Stimulated activated CD4-positive, alpha-beta T cell treated with anti-CD3 and anti-CD28 coated beads, Interleukin-1b, Interleukin-23, amount 100 ng/mL, for 48 hours (primary cell): ENCODE measurements at places on chromosomes 4 and X.

- no peak for DNase-seq
Measured at GRCh38 chr4:53455766-53456165, 78.3 kb downstream of the FIP1L1 start.

GRCh38 chr4:83276299-83277040, 8.1 kb downstream of the COQ2 start:
- DNase-seq: no peak

- no peak for DNase-seq
Measured at GRCh38 chr4:165844161-165844560, 28.9 kb upstream of the TLL1 start.

DNA sequence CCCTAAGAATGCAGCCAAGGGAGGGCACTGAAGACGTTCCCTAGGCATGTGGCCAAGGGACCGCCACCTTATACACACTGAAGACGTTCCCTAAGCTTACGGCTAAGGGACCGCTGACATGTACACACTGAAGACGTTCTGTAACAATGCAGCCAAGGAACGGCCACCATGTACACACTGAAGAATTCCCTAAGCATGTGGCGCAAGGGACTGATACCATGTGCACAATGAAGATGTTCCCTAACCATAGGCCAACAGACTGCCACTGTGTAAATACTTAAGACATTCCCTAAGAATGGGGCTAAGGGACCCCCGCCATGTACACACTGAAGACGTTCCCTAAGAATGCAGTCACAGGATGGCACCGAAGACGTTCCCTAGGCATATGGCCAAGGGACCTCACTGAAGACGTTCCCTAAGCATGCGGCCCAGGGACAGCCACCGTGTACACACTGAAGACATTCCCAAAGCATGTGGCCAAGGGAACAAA, 36.1 kb downstream of the DHRSX start:
- no peak for DNase-seq

- no peak for DNase-seq
Measured at GRCh38 chr4:158856852-158857251, 88.0 kb downstream of the FNIP2 start.

DNA sequence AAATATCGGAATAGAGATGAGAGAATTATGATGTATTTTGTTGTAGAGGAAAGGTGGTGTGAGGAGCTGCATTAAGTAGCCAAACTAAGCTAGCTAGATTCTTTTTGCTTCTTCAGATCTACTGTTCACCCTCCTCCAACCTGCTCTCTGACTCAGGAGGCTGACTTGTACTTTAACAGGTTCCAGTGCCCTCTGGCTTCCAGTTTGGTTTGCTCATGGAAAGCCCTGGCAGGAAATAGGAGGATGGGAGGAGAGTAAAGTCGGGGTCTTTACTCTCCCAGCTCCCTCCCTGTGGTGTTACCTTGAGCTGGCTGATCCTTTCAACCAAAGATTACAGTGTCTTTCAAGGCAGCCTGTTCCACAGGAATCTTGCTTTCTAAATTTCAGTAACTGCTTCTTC, 277.0 kb upstream of the EDA2R start:
- no peak for DNase-seq

DNA sequence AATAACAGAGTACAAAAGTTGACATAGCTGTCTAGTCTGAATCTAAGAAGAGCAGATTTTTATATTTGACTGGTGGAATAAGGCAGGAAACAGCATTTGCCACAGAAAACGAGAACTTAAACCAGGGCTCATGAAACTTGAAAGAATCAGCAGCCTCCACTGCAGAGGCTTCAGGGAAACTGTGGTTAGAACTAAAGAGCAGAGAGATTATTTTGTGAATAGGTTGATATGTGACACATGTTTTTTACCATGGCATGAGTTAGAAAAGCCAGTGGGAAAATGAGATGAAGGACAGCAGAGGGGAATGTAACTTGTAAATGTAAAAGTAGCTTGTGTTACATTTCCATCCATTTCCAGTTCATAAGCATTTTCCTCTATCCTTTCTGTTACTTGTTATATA, 63.7 kb upstream of the CAMK2D start:
- DNase-seq: no peak

- no peak for DNase-seq
Measured at GRCh38 chr4:48409203-48409602, 67.9 kb downstream of the SLAIN2 start.

DNA sequence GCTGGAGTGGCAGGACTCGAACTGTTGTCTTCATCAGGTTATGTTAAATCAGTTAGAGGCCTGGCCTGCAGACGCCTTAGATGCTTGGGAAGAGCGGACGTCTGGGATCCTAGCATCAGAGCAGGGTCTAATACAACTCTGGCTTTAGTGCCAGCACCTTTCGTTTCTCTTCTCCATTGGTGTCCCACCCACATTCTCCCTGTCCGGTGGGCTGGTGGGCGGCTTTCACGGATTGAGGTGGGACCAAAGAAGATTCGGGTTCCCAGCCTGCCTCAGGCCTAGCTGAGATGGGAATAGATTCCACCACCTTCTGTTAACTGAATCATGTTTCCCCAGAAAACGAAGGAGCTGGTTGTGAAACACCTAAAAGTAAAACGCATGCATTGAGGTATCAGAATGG, 939 bp downstream of the PDK3 start:
- DNase-seq: no peak

DNA sequence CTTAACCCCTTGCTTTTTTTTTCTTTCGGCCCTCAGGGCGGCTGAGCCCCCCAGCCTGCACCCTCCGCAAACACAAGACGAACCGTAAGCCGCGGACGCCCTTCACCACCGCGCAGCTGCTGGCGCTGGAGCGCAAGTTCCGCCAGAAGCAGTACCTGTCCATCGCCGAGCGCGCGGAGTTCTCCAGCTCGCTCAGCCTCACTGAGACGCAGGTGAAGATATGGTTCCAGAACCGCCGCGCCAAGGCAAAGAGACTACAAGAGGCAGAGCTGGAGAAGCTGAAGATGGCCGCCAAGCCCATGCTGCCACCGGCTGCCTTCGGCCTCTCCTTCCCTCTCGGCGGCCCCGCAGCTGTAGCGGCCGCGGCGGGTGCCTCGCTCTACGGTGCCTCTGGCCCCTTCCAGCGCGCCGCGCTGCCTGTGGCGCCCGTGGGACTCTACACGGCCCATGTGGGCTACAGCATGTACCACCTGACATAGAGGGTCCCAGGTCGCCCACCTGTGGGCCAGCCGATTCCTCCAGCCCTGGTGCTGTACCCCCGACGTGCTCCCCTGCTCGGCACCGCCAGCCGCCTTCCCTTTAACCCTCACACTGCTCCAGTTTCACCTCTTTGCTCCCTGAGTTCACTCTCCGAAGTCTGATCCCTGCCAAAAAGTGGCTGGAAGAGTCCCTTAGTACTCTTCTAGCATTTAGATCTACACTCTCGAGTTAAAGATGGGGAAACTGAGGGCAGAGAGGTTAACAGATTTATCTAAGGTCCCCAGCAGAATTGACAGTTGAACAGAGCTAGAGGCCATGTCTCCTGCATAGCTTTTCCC, 3.4 kb downstream of the MSX1 start:
- DNase-seq: no peak

GRCh38 chr4:150337734-150338133, 244.2 kb upstream of the MAB21L2 start:
- DNase-seq: no peak

- DNase-seq: no peak
Measured at GRCh38 chrX:151370906-151371305, 26.1 kb upstream of the VMA21 start.

- DNase-seq: no peak
Measured at GRCh38 chr4:156053174-156053573, 99.5 kb upstream of the CTSO start.

DNA sequence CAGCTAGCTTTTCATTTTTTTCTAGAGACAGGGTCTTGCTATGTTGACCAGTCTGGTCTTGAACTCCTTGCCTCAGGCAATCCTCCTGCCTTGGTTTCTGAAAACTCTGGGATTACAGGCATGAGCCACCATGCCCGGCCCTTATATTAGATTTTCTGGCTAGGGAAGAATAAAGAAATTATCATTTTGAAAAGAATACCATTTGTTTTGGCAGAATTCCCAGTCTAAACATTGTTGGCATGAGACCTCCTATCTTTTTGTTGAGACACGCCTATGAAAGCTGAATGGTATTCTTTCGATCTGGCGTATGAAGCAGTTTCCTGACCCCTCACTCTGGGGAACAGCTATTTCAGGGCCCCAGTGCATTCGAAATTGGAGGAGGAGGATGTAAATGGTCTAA, 107.0 kb downstream of the REPS2 start:
- DNase-seq: no peak

DNA sequence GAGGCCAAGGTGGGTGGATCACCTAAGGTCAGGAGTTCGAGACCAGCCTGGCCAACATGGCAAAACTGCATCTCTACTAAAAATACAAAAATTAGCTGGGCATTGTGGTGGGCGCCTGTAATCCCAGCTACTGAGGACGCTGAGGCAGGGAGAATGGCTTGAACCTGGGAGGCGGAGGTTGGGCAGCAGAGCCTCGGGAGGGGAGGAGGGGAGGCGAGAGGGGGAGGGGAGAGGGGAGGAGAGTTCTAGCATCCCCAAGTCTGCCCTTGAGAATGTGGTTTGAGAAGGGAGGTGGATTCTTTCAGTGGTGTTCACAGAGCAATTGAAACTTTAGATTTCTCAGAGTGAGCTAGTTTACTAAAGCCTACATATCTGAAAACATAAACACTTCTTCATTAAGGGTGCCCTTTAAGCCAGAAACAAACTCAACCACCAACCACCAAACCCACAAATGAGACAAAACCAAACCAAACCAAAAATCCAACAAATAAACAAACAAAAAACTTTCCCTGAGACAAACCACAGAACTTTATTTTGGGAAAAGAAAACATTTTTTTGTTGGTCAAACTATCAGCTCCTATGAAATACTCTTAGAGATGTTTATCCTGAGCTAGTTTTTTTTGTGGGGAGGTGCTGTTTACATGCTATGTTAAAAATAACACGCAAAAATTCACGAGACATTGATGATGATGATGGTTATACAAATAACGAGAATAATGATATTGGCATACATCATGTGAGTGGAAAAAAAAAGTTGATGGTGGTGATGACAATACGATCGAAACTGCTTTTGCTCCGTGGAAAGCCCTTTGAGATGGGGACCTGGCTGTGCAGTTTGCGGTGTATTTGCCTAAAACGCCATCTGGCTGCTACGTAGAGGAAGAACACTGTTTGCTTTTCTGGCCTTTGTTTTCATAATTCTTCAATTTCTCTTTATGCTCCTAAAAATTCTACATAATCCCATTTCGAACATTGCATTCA, 98.2 kb upstream of the PRKX start:
- peak; percentile 55 for DNase-seq

GRCh38 chr4:147409350-147409749, 71.5 kb upstream of the EDNRA start:
- no peak for DNase-seq

DNA sequence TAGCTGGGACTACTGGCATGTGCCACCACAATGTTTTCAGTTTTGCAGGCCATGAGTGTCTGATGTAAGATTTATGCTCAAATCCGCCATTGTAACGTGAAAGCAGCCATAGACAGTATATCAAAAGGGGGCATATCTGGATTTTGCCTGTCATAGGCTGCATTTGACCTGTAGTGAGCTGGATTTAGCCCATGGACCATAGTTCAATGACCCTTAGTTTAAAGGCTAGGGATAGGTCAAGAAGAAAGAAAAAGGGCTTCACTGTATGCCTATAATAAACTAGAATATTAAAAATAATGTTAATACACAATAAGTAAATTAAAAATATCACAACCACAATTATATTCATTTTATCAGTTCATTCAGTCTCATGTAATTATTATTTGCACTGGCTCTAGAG, 181.8 kb downstream of the STIM2 start:
- no peak for DNase-seq

GRCh38 chr4:6472008-6472386, 417 bp downstream of the PPP2R2C start:
- DNase-seq: no peak

DNA sequence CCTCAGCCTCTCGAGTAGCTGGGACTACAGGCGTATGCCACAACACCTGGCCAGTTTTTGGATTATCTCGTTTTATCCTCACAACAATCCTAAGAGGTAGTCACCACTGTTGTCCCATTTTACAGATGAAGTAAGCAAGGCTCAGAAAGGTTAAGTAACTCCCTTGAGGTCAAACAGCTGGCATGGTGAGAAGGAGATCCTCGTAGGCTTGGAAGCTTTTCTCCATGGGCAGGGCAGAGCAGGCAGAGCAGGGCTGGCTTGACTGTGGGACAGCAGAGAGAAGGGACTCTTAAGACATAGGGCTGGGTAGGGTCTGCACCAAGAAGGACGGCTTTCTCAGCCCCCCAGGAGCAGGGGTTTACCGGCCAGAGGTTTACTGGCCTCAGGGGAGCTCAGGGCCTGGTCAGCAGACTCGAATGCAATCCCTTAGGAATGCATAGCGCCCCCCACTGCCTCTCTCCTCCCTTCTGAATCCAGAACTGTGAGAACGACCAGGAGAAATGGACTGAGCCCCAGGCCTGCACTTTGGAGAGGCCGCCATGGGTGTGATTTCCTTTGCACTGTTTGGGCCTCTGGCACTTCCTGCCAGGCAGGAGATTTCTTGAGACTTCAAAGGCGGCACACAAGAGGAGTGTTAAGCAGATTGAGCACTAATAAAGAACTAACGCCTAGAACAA, 14.0 kb upstream of the CDKN2AIP start:
- DNase-seq: no peak

- peak; percentile 34 for DNase-seq
Measured at GRCh38 chr4:109729117-109729717, 653 bp downstream of the PLA2G12A start.

DNA sequence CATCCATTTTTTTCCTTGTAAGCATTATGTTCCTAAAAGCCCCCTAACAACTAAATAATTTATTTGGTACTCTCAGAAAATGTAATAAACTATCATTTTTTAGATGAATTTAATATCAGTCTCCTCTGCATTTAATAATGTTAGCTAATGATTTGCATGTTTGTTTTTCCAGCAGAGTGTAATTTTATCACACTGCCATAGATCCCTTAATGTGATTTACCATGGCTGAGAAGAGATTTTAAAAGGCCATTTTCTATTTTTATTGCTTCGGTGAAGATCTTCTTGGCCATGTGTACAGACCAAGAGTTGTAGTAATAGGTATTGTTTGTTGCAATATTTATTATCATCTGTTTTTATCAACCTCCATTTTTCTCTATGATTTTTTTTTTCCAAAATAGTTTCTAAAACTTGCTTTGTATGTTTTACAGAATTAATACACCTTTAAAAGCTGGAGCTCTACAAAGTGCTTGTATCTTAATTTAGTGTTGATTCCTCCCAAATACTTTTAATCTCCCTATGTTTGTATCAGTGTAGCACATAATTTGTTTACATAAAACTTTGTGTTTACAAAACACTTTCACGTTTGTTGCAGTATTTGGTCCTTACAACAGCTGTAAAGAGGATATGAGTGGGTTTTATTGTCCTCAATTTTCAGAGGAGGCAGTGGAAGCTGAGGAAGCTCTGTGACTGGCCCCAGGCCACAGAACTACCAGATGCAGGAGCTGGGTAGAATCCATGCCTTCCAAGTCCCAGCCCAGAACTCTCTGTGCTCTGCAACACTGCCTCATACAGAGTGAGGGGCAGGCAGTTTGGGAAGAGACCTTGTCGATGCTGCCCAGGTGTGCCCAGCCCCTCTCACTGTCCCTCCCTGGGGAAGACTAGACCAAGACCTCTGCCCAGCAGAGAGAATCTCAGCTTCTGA, 58.1 kb downstream of the FAM114A1 start:
- no peak for DNase-seq

- DNase-seq: no peak
Measured at GRCh38 chr4:38665551-38666411, 1.8 kb downstream of the KLF3 start.
